ENCODE measurements at places on chromosomes 3 and 15. TPM values are rescaled to one million over a fixed set of nuclear protein-coding genes. Genes with fewer than 3 reads are reported as not detected.

The POLQ gene
- 0.02 TPM for total RNA-seq

DNA sequence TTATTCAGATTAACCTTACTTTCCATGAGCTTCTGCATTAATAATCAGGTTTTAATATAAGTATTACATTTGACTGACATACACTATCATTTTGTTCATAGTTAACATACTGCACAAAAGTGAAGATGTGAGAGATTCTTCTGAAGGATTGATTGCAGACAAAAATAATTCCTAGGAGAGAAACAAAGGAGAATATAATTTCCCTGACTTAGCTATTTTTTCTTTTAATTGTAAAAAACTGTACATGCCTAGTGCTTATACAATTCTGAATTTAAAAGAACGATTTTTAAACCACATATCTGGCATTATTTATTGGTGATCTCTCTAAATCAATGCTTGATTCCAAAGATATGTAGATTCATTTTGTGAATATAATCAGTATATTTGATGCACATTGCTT is 11.0 kb upstream of the DCBLD2 start:
- no peak for DNase-seq

DNA sequence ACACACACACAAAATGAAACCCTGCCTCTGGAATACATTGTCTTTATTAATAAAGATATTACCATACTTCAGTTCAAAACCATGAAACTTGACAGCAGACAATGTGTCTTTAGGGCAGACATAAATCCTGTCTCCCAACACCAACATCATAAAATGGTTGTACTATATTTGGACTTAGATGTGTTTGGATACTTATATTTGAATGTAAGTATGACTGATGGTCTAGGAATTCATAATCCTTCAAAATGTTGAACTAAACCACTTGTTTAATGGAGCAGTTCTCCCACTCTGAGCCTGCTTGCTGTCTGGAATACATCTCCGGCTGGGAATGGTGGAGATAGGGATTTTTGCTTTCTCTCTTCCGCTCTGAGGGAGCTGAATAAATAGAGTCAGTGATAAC is 10.6 kb downstream of the FBN1 start:
- no peak for DNase-seq

- DNase-seq: peak; percentile 67
Observed at GRCh38 chr15:78264304-78265136, at the start of gene DNAJA4. DNAJA4 (plus strand) TSS chr15:78264562; CDS start chr15:78264764, 202 bp downstream.

Data from right lobe of liver (tissue), 6 donors.